ENCODE measurements at places on chromosomes 7 and 10.
A peak's percentile ranks its signal among the peaks of the same experiment; 100 is the strongest.

DNA sequence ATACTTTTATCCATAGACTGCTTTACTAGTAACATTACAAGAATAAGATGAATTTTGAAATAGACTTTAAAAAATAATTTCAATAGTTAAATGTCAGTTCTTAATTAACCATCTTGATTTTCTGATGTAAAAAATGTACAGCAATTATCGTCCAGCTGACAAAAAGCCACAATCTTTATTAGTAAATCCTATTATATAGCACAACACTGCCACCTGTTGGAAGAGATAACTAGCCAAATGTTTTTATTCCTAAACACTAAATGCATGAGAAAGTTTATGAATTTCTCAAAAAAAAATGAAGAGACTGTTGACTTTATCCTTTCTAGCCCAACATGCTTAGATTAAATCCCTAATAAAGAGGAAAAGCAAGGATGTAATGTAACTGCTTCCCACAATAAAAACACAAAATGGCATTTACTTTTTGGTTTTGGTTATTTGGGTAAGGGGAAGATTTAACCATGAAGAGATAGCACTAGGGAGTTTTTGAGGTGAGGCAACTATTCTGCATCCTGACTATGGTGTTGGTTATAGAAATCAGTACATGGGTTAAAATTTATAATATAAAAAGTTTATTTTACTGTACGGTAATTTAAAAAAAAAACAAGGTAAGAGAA, 8.0 kb downstream of the COA1 start:
- no peak for DNase-seq

DNA sequence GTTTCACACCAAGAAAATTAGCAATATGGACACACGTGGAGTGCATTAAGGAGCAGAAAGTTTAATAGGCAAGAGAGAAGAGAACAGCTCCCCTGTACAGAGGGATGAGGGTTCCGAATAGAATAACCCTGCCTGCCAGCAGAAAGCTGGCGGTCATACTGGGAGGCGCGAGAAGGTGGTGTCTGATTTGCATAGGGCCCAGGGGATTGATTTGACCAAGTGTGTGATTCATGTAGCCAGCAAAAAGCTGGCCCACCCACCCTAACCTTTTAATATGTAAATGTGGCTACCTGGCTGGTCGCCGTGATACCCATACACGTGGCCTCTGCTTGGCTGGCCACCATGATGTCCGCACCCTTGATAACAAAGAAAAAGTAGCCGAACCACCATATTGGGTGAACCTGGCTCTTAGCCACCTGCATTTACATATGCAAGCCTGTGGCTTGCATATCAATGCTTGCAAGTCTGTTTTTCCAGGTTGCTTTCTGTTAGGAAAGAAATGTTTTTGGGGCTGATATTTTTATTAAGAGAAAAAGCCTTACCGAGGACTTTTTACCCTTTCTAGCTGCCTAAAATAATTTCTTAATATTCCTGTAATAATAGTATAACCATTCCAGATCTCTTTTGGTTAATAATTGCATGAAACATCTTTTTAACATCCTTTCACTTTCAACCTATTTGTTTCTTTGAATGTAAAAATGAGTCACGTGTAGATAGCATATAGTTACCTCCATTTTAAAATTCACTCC, 20.5 kb upstream of the VWDE start:
- no peak for DNase-seq

- DNase-seq, result no peak
These were observed 23.6 kb upstream of the WAC start for GRCh38 chr10:28509286-28509685.

- DNase-seq, result no peak
These were observed 387.0 kb upstream of the SEMA3D start for GRCh38 chr7:85573844-85574243.

- DNase-seq, result peak; percentile 23
These were observed 18.6 kb downstream of the OCM2 start for GRCh38 chr7:97971120-97971989.

DNA sequence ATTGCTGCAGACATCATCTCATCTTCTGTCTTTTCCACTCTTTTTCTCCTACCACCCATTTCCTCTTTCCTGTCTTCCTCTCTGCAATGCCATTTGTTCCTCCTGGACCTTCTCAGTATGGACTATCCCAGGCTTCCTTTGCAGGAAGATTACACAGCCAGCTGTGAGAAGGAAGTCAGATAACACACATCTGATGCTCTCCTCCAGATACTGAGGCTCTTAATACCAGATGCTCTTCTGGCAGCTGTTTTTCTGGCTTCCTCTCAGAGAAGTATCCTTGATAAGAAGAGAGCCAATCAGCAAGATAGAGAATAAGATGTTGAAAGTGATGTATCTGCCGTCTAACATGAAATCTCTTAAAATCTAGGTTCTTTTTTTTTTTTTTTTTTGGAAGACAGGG, 14.4 kb downstream of the KIAA1217 start:
- no peak for DNase-seq

- DNase-seq, result no peak
These were observed 35.7 kb upstream of the MTPAP start for GRCh38 chr10:30384701-30385201.

GRCh38 chr10:85527616-85528317, 838.8 kb downstream of the GRID1 start:
- DNase-seq, result no peak

GRCh38 chr10:106457522-106457921, 707.0 kb downstream of the SORCS1 start:
- no peak for DNase-seq

DNA sequence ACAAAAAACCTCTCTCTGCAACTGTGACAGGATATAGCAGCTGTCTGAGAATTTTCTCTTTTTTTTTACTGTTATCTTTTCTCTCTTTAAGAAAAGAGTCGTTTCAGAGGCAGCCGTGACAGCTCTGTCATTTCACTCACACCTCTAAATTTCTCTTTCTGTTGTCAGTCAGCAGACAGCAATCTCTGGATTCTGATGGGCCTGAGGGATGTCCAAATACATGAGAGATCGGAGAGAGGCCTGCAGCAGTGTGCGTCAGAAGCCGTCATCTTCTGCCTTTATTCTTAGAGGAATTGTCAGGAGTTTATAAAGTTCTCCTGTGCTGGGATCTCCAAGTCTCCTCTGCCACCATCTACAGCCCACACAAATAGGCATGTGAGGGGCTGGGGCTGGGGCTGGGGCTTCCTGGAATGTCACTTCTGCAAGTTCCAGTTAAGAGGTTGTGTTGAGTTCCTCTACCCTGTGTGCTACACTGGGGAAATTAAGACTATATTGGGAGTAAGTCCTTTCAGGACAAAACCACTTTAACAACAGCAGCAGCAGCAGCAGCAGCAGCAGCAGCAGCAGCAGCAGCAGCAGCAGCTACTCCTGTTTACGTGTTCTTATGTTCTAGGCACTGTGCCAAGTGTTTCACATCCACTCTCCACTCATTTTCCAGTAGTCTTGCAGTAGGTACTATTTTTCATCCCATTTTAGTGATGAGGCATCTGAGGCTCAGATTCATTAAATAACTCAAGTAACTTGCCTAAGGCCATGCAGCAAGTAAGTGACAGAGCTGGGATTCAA, 541.3 kb downstream of the LRMDA start:
- no peak for DNase-seq

DNA sequence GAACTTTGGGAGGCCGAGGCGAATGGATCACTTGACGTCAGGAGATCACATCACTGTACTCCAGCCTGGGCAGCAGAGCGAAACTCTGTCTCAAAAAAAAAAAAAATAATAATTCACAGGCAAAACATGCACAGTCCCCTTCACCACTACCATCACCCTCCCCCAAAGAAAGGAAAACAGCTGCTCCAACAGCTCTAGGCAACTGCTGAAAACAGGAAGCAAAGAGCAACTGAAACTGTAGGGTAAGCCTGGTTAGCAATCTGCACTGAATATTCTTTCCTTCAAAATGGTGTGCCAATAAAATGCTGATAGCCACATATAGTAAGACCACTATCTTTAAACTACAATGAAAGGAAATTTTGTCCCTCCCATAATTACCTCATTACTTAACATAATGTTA, 11.8 kb downstream of the NT5C2 start:
- DNase-seq, result no peak

DNA sequence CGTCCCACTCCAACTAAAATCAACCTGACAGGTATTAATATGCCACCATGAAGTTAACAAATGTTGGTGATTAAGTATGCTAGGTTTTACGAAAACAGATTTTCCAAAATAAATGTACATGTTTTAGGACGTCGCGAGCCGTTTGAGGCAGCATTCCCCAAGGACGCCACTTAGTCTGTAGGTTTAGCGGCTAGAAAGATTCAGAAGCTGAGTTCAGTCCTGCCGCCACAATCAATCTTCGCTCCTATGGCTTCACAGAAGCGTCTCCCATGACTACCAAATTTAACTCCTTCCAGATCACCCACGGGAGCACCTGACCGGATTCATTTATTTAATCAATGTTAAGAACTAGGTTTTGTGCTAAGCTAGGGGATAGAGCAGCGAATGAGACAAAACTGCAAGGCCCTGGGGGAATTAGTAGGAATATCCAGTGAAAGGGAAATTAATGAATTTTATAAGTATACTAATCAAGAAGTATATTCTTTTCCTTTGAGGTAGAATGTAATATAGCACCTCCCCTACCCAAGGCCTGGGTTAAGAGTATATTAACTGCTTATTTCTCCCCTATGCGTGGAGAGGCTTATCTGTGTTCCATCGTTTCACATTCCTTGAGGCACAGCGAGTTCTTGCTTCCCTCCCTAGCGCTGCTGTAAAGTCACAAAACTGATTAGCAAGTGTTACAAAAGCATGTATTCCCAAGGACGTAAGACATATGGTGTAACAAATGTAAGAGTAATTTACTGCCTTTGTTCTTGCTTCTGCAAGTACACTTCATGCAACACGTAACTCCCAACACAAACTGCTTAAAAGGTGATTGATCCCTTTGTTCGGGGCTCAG, 994 bp upstream of the CYP51A1 start:
- peak; percentile 2 for DNase-seq

- no peak for DNase-seq
These were observed 650.2 kb downstream of the INHBA start for GRCh38 chr7:41052736-41053135.
